ENCODE measurements at places on chromosomes 11 and 22. TPM values are rescaled to one million over a fixed set of nuclear protein-coding genes. Genes with fewer than 3 reads are reported as not detected.
A peak's percentile ranks its signal among the peaks of the same experiment; 100 is the strongest.

DNA sequence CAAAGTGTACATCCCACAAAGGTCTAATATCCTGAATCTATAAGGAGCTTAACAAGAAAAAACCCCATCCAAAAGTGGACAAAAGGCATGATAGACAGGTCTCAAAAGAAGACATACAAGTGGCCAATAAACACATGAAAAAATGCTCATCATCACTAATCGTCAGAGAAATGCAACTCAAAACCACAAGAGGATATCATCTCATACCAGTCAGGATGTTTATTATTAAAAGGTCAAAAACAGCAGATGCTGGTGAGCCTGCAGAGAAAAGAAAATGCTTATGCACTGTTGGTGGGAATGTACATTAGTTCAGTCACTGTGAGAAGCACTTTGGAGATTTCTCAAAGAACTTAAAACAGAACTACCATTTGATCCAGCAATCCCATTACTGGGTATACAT is 12.7 kb downstream of the LGALS12 start:
- H3K4me3 ChIP-seq: no peak overlapping the region
- DNase-seq: peak; percentile 14
- no peaks in the 10 kb centered on the region for H3K4me1 ChIP-seq
- H3K27me3 ChIP-seq: no peaks in the 10 kb centered on the region
- H3K27ac ChIP-seq: no peak overlapping the region
- H3K36me3 ChIP-seq: no peaks in the 10 kb centered on the region

DNA sequence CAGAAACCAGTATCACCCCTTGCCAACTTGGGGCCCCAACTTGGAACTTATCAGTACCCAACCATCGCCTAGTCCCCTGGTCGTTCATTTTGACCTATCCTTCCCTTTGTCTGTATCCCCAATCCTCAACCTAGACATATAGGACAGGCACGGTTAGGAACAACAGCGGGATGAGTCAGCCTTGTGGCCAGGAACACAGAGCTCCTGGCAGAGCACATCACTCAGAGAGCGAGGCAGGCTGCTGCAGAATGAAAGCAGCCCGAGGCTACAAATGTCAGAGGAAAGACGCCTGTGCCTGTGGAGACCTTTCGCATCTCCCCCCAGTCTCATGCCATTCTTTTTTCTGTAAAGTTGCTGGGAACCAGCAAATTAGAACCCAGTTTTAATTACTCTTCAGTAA is 14.6 kb downstream of the DKK3 start:
- no peaks in the 10 kb centered on the region for H3K4me1 ChIP-seq
- peak overlapping the region; percentile 84 for H3K27ac ChIP-seq
- DNase-seq: no peak
- H3K27me3 ChIP-seq: no peaks in the 10 kb centered on the region

Gene OR4A5
- total RNA-seq: not detected

Gene MICALL1
- total RNA-seq: 29.1 TPM

GRCh38 chr11:69325446-69325845 is 31.5 kb downstream of the MYEOV start:
- H3K4me1 ChIP-seq: no peaks in the 10 kb centered on the region
- no peaks in the 10 kb centered on the region for H3K27me3 ChIP-seq
- no peak for DNase-seq
- no peak overlapping the region for H3K27ac ChIP-seq
- H3K4me3 ChIP-seq: no peak overlapping the region
- H3K36me3 ChIP-seq: no peaks in the 10 kb centered on the region

- H3K4me3 ChIP-seq: no peak overlapping the region
- peaks cover 8% of the 10 kb centered on the region for H3K27me3 ChIP-seq
- no peaks in the 10 kb centered on the region for H3K36me3 ChIP-seq
- no peak overlapping the region for H3K27ac ChIP-seq
- no peaks in the 10 kb centered on the region for H3K4me1 ChIP-seq
Measured at GRCh38 chr22:36619797-36620399, 83.7 kb downstream of the CACNG2 start.

GRCh38 chr22:26632422-26633155 is 10.8 kb downstream of the CRYBA4 start:
- H3K4me1 ChIP-seq: peaks cover 7% of the 10 kb centered on the region
- no peaks in the 10 kb centered on the region for H3K36me3 ChIP-seq
- no peaks in the 10 kb centered on the region for H3K27me3 ChIP-seq
- peak; percentile 59 for DNase-seq

- H3K36me3 ChIP-seq: peaks cover 11% of the 10 kb centered on the region
- H3K27ac ChIP-seq: no peak overlapping the region
- no peaks in the 10 kb centered on the region for H3K27me3 ChIP-seq
- DNase-seq: no peak
- H3K4me1 ChIP-seq: peaks cover 4% of the 10 kb centered on the region
- no peak overlapping the region for H3K4me3 ChIP-seq
Measured at GRCh38 chr22:37684803-37685615, 1.1 kb upstream of the NOL12 start.

GRCh38 chr11:128893578-128894285 is 2.6 kb downstream of the KCNJ5 start:
- H3K27ac ChIP-seq: peak overlapping the region; percentile 63
- H3K4me1 ChIP-seq: peaks cover 21% of the 10 kb centered on the region
- no peak for DNase-seq

Gene MS4A15
- not detected for total RNA-seq

- no peak overlapping the region for H3K27ac ChIP-seq
- H3K4me3 ChIP-seq: no peak overlapping the region
- no peaks in the 10 kb centered on the region for H3K27me3 ChIP-seq
- peak; percentile 52 for DNase-seq
Measured at GRCh38 chr11:115659061-115659963, 155.1 kb upstream of the CADM1 start.

DNA sequence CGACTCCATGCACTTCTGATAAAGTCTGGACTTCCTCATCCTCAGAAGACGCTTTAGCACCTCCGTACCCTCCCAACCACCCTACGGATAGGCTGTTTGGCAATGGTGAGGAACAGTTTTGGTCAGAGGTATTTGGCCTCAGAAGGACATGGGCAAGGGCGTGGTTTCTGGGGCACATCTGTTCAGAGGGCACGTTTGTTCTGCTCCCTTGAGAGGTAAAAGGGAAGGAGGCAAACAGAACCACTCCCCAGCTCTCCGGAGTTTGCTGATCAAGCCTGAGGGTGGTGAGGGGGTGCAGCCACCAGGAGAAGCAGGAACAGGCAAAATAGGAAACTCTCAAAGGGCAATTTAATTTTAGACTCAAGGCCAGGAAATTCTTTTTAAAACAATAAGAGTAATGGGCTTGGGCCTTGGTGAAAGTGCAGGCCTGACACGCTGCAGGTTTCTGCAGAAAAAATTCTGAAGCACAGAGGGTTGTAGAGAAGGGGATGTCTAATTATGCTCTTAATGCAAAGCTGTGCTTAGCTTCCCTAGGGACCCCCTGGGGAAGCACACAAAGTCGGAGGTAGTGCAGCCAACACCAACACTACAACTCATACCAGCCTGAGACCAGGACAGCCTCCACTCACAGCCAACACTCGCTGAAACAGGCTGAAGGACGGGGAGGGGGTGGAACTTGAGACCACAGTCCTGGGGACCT is 23.3 kb downstream of the ETS1 start:
- no peaks in the 10 kb centered on the region for H3K36me3 ChIP-seq
- no peak for DNase-seq
- no peak overlapping the region for H3K27ac ChIP-seq
- H3K4me3 ChIP-seq: no peak overlapping the region

Gene LSP1
- 72.1 TPM for total RNA-seq

Gene OR8U1
- total RNA-seq: not detected

GRCh38 chr11:120903686-120904085 is 120.2 kb upstream of the TBCEL start:
- H3K4me1 ChIP-seq: peaks cover 10% of the 10 kb centered on the region
- peaks cover 3% of the 10 kb centered on the region for H3K36me3 ChIP-seq
- H3K27me3 ChIP-seq: no peaks in the 10 kb centered on the region
- H3K4me3 ChIP-seq: no peak overlapping the region
- H3K27ac ChIP-seq: no peak overlapping the region
- no peak for DNase-seq

GRCh38 chr11:78801161-78801884 is 226.7 kb upstream of the NARS2 start:
- H3K4me1 ChIP-seq: peaks cover 16% of the 10 kb centered on the region
- no peak overlapping the region for H3K4me3 ChIP-seq
- no peaks in the 10 kb centered on the region for H3K27me3 ChIP-seq
- H3K27ac ChIP-seq: no peak overlapping the region
- DNase-seq: peak; percentile 76

DNA sequence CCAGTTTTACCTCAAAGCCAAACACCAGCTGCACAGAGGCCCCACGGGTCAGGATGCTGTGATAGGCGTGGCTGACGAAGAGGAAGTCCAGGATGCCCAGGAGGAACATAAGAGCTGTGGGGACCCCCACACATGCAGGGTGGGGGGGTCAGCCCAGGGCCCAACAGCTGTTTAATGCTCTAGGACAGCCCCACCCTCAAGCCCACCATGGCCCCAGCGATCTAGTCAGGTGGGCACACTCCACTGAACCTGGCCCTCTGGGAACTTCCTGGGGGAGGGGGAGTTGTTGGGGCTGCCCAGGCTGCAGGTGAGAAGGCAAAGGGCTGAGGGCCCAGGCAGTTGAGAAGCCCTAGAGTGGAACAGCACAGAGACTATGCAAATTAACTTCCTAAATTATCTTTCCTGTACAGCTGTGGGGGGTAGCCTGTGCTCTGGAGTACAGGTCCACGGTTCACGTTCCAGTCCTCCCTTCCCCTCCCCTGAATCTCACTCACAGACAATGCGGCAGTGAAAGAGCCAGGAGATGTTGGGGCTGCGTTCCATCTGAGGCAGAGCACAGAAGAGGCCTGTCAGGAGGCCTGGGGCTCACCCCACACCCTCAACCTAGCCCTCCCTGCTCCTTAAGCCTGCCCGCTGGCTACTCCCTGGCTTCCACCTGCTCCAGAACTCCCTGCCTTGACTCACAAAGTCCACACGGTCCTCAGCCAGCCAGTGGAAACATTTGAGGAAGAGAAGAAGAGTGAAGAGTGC is 1.9 kb downstream of the SYVN1 start:
- DNase-seq: no peak
- H3K4me3 ChIP-seq: no peak overlapping the region
- peaks cover 54% of the 10 kb centered on the region for H3K36me3 ChIP-seq
- peak overlapping the region; percentile 98 for H3K27ac ChIP-seq

Gene UBQLN3
- 0.28 TPM for total RNA-seq

Gene TRAPPC4
- total RNA-seq: 45.8 TPM

GRCh38 chr11:532527-532985 is 2.8 kb downstream of the HRAS start:
- no peak overlapping the region for H3K27ac ChIP-seq
- peaks cover 5% of the 10 kb centered on the region for H3K27me3 ChIP-seq
- no peak overlapping the region for H3K4me3 ChIP-seq
- H3K36me3 ChIP-seq: peaks cover 2% of the 10 kb centered on the region
- DNase-seq: no peak

Gene FAM111B
- total RNA-seq: 6.9 TPM

Gene RIC3
- 10.2 TPM for total RNA-seq

GRCh38 chr11:9357041-9357440 is 27.4 kb upstream of the IPO7 start:
- DNase-seq: no peak
- H3K4me1 ChIP-seq: no peaks in the 10 kb centered on the region
- H3K27ac ChIP-seq: no peak overlapping the region
- H3K36me3 ChIP-seq: no peaks in the 10 kb centered on the region
- H3K4me3 ChIP-seq: no peak overlapping the region

DNA sequence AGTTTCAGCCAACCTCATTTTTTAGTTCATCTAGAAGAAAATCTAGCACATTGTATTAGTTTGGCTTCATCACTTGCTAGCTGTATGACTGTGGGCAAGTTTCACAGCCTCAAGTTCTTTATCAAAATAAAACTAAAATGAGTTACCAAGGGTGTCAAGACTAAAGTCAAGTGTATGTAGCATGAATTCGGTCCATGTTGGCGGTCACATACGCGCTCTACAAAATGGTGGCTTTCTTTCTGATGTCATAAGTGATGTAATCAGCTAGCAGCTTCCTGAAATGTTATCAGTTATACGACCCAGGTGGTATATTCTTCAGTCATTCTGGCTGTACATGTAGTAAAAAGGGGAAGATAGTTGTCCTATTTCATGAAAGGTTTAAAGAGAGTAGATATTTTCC is 50.5 kb downstream of the POLD3 start:
- no peak overlapping the region for H3K4me3 ChIP-seq
- H3K36me3 ChIP-seq: no peaks in the 10 kb centered on the region
- no peaks in the 10 kb centered on the region for H3K27me3 ChIP-seq
- no peak overlapping the region for H3K27ac ChIP-seq

GRCh38 chr11:48101958-48102357 is 114.7 kb upstream of the OR4B1 start:
- H3K4me1 ChIP-seq: peaks cover 3% of the 10 kb centered on the region
- H3K4me3 ChIP-seq: no peak overlapping the region
- no peak overlapping the region for H3K27ac ChIP-seq
- DNase-seq: no peak

DNA sequence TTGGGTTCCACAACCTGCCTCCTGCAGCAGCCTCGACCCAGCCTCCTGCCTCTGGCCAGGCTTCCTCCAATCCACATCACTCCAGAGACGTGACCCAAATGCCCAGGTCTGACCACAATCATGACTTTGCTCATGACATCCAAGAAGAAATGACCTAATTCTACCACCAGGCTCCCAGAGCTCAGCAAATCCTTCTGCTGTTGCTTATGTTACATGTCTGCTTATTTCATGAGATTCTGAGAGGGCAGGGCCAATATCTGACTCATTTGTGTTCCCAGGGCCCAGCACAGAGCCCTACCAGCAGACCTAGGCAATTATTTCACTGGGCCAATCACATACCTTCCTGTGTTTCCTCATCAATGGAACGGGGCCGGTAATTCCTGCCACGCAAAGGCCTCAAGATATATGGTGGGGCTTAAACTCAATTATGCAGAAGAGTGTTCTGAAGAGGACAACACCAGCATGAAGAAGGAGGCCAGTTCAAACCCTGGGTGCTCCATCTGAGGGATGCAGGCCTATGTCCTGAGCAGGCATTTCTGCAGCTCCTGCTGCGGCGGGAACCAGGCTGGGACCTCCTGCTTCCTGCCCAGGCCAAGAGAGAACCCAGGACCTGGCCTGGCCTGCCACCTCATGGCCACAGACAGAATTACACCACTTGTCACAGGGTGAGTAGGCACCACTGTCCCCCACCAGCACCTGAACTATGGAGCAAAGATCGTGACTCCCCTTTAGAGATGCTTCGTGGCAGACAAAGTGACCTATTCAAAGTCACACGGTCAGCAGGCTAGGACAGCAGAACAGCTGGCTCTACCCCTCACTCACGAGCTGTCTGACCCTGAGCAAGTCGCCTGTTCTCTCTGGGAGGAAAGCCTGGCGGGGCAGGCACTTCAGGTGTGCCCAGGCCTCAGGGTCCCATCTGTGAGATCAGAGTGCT is 5.9 kb downstream of the CENPM start:
- H3K4me3 ChIP-seq: no peak overlapping the region
- no peaks in the 10 kb centered on the region for H3K27me3 ChIP-seq

Data from lung (tissue), 17 donors.